ENCODE measurements at places on chromosomes 5 and 9.

DNA sequence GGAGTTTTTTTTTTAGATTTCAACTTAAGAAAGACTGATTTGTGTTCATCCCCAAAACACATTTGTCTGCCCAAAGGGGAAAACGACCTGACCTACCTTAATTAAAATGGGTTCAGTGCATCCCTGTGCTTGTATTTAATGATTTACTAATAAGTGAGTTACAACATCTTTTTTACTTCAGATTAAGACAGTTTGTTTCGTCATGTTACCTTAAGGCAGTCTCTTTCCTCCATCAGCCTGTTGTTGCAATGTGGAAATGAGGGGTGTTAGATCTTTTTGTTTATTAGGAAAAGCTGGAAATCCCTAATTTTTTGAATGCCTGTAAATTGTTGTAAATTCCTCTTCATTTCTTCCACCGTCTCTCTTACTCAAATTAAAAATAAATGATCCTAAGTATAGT, 177.5 kb downstream of the GDNF start:
- DNase-seq: no peak

- DNase-seq: no peak
These were observed 816.4 kb downstream of the SEMA5A start for GRCh38 chr5:8729437-8729836.

- no peak for DNase-seq
These were observed 14.7 kb downstream of the ISL1 start for GRCh38 chr5:51397996-51398395.

GRCh38 chr5:113215401-113216060, 219.3 kb downstream of the TSSK1B start:
- no peak for DNase-seq

DNA sequence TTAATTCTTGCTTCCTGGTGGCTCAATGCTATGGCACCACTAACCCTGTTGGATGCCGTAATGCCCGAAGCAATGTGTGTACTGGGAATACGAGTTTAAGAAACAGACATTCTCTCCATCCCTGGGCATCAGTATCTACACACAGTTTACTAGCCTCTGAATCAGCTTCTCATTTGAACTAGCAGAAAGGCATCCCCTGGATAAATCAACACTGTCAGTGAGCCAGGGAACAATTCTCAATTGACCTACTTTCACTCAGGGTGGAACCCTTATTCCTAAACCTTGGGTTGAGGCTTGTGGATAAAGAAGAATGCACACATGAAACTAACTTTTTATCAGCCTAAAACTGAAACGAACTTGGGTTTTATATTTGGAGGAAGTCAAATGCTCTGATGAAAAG, 331.0 kb downstream of the GADD45G start:
- no peak for DNase-seq

- peak; percentile 62 for DNase-seq
These were observed 50.1 kb upstream of the SMAD5 start for GRCh38 chr5:136082390-136083193.

DNA sequence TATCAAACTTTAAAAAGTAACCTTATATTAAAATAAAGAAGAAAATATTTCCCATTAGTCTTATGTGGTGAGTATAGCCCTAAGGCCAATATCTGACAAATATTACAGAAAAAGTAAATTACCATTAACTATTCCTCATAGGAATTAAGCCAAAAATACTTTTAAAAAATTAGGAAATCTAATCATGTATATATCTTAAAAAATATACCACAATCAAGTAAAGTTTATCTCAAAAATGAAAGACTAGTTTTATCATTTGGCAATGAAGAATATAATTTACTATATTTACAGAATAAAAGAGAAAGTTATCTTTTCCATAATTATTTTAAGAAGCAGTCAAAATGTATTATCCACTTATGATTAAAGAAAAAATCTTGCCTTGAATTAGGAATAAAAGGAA, 458.8 kb upstream of the ZNF462 start:
- no peak for DNase-seq

DNA sequence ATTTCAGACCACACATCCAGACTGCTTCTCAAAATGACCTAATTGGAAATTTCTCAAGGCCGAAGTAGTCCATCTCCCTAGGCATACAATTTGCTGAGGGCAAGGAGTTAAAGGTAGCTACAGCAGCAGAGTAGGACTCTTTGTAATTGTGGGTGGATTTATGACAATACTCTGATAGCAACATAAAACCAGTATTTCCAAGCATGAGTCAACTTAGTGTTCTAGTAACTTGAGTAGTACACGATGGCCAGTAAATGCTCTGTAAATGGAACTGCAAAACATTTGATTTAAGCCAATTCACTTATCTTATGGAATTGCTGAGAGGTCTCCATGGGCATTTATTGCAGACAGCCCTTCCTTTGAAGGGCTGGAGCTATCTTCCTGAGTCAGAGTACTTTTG, 352.2 kb downstream of the PLK2 start:
- DNase-seq: no peak

DNA sequence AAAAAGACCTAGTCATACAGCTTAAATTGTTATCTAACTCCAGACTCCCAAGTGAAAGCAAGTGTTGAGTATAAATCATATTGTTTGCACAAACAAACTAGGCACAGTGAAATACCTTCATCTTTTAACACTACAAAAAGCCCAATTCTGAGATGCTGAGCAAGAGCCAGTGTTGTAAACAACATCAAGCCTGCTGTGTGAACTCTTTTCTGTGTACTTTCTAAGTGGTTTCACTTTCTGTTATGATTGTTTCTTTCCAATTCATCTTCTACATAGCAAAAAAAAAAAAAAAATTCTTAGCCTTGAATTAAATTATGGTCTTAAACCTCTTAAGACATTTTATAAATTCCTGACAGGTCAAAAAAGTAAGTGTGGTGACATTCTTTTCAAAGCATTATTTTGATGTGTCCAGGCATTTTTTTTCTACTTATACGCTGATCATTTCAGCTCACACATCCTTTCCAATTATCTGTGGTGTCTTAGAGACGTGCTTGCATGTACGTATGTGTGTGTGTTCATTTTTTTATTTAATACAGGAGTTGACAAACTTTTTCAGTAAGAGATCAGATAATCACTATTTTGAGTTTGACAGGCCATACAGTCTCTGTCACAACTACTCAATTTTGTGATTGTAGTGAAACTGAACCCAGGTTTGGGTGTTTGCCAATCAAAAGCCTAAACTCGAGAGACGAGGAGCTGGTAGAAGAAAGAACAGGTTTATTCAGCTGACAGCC, 556.1 kb downstream of the CDH9 start:
- no peak for DNase-seq

DNA sequence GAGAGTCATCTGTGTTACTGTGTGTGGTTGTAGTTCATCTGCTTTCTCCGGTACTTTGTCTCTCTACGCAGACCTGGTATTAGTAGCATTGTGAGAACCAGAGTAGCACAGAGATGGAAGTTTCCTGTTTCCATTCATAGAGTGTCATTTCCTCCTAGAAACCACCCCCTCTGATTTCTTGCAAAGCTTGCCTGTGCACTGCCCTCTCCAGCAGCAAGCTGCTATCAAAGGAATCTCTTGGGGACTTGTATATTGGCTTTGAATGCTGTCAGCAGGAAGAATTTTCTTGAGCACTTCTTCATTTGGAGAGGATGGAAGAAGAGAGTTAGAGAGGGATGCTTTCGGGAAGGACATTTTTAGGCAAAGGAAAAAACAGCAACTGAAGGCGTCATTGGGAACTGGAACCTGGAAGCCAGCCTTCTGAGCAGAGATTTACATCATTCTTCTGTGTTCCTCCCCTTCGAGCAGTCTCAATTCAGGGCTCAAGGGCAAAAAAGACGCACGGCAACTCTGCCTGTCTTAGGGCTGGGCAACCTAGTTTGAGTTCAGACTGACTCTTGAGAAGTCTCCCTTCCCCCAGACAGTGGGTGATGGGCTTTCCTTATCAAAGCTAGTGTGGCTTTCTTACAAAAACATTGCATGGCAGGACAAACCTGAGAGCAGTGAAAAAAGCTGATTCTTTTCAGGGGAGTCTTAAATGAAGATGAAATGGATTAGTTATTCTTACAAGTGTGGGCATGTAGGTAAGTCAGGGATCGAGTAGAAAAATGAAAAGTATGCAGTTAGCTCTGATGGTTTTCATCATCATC, 226.3 kb downstream of the AOPEP start:
- DNase-seq: peak; percentile 44

Measured in GM10248 (cell line).